ENCODE measurements at places on chromosomes 2 and 18.
A peak's percentile ranks its signal among the peaks of the same experiment; 100 is the strongest.

GRCh38 chr2:163345795-163346573, 389.8 kb downstream of the FIGN start:
- DNase-seq = peak; percentile 77

DNA sequence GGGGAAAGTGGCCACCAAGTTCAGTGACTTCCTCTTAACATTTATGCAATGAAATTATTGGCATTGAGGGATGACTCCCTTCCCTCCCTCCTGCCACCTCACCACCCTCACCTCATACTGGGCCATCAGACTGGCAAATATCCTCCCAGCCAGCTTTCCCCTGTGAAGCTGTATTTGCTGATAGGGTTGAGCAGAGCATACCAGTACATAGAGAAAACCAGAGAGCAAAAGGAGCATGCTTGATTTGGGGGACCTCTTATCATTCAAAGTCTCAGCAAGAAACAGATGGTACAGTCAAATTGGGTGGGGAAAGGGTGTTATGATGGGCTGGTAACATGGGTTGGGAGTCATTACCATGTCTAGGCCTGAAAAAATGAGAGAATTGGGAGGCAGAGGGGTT, 19.1 kb upstream of the B3GNT2 start:
- no peak for DNase-seq

GRCh38 chr18:15198116-15198389, 450.1 kb downstream of the ANKRD30B start:
- no peak for DNase-seq

GRCh38 chr2:133452583-133452982, 115.7 kb downstream of the NCKAP5 start:
- no peak for DNase-seq

DNA sequence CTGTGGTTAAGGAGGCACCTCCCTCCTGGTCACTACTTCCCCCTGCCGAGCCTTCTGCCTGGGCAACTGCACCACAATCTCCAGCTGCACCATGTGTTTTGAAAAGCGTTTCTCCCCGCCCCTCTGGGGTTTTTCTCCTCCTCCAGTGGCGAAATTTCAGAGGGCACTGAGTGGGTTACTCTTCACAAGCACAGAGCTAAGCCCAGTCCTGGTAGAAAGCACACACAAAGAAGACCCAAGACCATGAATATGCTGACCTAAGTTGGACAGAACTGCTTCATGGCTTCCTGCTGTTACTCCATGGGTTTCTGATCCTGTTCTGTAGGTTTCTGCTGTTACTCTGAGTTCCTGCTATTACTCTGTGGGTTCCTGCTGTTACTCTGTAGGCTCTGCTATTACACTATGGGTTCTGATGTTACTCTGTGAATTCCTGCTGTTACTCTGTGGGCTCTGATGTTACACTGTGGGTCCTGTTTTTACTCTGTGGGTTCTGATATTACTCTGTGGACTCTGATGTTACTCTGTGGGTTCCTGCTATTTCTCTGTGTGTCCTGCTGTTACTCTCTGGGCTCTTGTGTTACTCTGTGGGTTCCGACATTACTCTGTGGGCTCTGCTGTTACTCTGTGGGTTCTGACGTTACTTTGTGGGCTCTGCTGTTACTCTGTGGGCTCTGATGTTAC, 216.6 kb downstream of the RTP5 start:
- peak; percentile 51 for DNase-seq

- no peak for DNase-seq
Observed at GRCh38 chr2:46537624-46538295, 58.4 kb downstream of the TMEM247 start.

DNA sequence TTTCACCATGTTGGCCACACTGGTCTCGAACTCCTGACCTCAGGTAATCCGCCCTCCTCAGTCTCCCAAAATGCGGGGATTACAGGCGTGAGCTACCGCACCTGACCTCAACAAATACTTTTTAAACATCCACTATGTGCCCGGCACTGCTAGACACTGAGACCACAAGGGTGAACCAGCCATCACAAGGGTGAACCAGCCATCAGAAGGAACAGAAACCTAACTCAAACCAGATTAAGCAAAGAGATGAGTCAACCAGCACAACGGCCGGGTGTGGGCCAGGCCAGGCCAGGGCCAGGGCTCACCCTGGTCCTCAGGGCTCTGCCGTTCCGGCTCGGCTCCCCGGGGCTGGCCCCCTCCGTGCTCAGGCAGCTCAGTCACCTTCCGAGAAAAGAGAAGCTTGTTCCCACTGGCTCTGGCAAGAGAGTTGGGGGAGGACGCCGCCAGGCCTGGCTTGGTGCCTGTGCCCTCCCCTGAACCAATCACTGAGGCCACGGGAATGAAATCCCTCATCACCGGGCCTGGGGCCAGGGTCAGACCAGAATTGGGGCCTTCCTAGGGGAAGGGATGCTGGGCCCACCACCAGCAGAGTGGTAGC, 4.4 kb downstream of the TEX44 start:
- DNase-seq = peak; percentile 20

DNA sequence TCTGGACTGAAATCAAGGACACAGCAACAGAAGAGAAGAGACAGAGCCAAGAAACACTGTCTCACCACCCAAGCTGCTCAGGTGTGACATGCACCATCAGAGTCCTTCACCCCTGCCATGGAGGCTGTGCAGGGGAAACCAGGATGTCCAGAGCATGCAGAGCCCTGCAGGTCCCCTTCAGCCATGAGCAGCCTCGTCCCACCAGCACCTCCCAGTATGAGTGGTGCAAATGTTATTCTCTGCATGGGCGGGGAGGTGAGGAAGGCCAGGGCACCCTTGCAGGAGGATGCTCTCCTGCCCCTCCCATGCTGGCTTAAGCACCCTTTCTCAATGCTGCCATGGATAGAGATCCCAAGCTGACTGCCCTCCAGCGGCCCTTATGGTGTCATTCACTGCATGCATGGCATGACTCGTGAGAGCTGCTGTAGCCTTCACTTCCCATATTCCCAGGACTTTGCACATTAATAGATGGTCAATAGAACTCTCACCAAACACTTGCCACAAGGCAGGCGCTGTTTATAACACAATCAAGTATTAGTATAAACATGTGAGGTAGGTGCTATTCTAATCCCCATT, 171.0 kb downstream of the ANAPC1 start:
- DNase-seq = no peak

Data from choroid plexus epithelial cell (primary cell).